ENCODE measurements at places on chromosomes 5 and 9.

- no peak for DNase-seq
Observed at GRCh38 chr5:92998456-92998855, 582.6 kb downstream of the NR2F1-AS1 start.

DNA sequence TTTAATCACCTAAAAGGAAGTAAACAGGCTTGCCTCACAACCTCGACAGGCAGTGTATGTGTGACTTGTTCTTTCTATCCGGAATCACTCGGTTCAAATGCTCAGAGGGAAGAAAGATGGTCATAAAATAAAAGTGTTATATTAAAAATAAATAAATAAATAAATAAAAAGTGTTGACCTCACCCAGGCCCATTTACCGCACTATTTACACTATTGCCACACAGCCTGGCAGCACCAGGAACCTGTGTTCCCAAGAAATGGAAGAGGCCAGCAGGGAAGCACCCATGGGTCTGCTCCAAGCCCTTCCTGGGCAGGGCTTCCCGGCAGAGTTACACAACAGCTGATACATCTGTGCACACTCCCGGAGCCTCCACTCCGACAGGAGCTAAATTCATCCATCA lies 127.9 kb downstream of the EFNA5 start:
- DNase-seq: no peak

DNA sequence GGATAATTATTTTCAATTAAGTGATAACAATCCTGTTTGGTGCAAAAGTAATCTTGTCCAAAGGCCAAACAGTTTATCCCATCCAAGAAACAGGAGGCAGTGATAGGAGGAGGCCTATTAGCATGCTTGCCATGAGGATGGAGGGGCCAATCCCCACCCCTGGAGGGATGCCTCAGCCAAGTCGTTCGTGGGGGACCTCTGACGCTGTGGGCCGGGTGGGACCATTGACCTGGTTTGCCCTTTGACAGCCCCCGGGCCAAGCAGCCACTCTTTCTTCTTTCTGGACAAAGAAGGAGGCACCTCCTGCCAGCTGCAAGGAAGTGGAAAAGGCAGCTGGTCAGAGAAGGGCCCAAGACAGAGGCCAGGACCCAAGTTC lies 39.5 kb upstream of the GRHPR start:
- DNase-seq: no peak

DNA sequence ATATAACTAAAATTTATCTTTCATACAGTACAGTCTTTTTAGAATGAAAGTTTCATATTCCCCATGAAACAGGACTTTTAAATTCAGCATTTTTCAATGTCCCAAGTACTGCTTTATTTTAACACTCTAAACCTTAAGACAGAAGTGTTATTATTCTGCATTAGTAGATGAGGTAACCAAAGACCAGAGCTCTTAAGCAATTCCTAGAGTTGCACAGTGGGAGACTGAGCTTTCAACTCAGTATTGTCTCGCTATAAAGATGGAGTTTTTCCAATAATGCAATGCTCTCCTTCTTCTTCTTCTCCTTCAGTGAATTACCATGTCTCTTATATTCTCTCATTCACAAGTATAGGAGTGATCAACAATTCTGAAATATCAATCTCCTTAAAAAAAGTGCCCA lies 479.7 kb downstream of the CETN3 start:
- DNase-seq: no peak

GRCh38 chr9:98793031-98793430 lies 3.3 kb downstream of the ANKS6 start:
- no peak for DNase-seq

- DNase-seq: no peak
Observed at GRCh38 chr9:35909687-35910612, 660 bp downstream of the SPAAR start.

DNA sequence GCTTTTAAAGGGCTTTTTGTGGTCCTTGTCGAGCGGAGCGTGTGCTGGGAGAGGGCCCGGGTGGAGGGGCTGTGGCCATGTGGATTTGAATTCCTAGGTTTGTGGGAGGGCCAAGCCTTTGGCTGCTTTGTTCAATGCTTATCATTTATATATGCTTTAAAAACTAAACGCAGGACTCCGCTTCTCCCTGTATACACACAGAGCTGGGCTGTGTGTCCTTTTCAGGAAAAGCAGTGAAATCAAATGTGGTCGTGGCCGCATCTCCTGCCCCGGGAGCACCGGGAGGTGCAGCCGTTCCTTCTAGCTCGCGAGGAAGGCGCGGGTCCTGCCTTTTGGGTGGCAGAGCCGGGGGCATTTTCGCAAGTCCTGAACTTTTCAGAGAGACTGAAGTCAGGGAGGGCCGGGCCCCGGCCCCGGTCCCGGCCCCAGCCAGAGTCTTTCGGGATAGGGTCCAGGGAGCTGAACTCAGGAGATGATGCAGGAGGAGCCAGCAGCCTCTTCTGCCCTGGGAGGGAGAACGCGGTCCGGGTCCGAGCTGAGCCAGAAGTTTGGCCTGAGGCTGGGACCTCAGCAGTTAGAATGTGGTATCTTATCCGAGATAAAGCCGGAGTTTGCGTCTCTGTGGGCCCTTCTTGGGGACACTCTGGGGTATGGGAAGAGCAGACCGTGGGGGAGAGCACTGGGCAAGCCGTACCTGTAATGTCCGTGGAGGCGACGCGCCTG lies 158.8 kb downstream of the C9orf152 start:
- DNase-seq: no peak

DNA sequence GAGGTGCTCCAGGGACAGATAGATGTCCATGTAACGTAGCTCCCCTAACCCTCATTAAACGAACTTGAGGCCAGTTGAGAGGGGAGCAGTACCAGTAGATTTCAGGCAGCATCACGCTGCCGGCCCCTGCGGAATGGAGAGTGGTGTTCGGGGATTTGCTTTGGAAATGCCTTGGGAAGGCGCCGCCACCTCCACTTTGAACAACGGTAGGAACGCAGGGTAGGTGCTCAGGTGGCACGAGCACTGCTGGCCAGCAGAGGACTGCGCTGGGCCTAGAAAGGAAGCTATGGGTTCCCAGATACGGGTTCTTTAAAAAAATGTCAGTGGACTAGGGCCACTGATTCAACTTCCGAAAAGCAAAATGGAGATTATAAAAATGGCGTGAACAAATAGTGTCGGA lies 271.8 kb downstream of the FANCC start:
- DNase-seq: no peak

- DNase-seq: no peak
Observed at GRCh38 chr5:82620957-82621600, 342.9 kb upstream of the RPS23 start.

- DNase-seq: no peak
Observed at GRCh38 chr9:4566806-4567205, 76.5 kb downstream of the SLC1A1 start.

DNA sequence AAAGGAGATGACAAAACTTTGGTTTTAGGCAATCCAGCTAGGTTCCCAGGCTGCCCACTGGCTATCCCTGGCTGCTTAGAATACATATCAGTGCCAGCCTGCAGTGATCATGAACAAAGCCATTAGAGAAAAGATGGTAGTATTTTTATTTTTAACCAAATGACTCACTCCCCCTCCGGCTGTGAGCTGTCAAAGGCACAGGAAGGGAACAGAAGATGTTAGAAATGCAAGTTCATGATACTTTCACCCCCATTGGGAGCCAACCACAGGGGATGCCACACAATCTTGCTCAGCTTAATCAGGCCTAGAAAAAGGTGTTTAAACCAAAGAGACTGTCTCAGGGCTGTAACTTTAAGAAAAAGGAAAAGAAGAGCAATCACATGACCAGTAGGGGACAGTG lies 70.3 kb upstream of the ASTN2 start:
- no peak for DNase-seq

DNA sequence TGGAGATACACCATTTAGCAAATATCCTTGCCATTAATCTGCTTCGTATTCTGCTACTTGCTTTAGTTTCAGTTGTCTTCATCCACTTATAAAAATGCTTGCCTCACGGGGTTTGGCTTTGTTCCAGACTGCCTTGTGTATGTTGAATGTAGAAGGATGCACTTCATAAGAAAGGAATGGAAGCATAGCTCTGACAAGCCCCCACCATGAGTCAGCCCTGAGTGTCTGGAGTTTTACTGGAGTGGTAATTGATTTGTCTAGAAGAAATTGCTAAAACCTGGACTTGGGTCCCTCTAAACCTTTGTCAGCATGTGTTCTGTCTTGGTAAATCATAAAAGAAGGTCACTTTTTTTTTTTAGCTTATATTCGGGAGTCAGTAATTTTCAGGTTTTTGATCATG lies 4.6 kb downstream of the TEX48 start:
- no peak for DNase-seq

DNA sequence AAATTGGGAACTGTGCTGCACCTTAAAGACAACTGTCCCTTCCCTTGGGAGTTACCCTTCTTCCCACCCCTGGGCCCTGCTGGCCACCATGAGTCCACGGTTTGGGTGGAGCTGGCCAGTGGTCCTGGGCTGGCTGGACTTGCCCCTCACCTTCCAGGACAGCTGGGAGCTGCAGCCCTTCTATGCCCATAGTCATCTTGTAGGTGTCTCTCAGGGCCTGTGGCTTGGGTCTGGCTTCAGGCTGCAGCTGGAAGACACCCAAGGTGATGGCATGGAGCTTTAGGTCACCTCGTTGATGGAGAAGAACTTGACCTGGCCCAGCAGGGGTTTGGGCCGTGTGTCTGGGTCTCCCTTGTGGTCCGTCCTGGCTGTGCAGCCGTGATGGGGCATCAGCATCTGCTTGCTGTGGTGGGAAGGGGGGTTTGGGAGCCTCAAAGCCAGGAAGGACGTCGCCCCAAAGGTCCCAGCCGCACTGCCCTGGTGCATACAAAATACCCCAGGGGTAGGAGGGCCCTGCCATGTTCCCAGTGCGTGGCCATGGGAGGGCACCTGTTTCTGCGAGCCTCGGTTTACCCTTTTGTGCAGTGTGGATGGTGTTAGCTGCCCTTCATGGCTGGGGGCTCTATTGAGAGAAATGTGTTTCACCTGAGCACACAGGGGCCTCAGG lies 8.9 kb downstream of the WNK2 start:
- DNase-seq: no peak

DNA sequence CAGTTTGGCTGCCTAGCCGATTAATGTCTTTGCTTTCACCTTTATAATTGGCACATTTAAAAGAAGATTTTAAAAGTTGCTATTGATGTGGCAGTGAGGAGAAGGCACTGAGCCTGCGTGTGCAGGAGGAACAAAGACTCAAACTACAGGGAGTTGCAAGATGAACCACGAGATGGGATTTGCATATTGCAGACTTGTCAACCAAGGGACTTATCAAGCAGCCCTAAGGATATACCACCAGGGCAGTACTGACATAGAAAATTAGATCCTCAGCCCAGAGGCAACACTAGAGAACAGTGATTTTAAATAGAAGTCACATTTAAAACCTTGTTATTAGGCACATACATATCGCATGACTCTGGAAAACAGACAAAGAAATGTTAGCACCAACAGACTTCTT lies 342.6 kb downstream of the GLIS3 start:
- no peak for DNase-seq

DNA sequence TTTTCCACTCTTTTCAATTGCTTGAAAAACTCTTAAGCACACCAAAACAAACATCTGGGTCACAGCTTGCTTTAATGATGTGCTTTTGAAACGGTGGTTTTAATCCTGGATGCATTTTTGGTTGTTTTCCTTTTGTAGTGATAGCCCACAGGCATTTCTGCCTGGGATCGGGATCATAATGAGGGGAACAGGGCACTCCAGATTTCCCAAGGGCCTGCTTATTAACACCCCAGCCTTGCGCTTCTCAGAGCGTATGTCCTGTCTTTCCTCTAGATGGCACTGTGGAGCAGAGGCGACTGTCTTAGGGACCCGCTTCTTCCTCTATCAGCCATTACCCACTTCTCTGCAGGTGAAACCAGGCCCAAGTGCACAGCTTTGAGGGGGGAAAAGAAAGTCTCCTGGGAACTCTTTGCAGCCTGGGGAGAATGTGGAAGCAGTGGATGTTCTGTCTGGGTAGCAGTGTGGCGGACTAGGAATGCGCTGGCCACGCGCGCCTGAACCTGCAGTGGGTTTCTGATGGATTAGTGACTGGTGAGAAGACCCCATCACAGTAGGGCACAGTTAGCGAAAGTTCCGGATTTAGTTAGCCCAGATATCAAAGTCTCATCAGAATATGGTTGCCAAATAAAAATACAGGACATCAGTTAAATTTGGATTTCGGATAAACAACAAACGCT lies 190.1 kb downstream of the GNA14 start:
- DNase-seq: peak; percentile 45

DNA sequence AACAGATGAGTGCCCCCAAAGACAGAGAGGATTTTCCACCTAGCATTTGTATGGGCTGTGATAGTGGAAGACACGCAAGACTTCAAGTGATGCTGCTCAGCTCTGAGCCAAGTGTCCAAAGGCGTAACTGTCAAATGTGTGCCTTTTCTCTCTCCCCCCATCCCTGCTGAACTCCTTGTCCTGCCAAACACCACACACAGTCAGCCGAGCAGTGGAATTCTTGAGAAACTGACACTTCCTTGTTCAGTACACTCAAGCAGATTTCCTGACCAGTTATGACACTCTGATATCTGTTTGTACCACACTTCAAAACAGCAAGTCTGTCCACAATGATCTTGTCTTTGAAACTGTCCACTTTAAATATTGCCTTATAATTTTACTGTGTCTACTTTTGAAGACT lies 166.4 kb downstream of the PIK3R1 start:
- DNase-seq: no peak

DNA sequence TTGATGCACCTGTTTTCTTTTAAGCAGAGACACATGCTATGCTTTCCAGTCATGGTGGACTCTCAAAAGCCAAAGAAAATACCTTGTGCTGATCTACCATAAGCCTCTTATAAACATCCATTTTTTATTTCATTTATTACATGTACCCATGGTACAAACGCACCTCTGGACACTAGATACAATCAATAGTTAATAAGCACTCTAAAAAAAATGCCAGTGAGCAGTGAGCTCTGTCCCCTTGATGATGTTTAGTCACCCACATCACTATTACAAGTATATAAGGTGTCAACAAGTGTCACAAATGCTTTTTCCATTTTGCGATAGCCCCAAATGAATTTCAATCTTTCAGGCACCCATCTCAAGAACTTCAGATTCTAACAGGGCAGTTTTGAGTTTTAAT lies 5.9 kb downstream of the KLF4 start:
- DNase-seq: no peak

DNA sequence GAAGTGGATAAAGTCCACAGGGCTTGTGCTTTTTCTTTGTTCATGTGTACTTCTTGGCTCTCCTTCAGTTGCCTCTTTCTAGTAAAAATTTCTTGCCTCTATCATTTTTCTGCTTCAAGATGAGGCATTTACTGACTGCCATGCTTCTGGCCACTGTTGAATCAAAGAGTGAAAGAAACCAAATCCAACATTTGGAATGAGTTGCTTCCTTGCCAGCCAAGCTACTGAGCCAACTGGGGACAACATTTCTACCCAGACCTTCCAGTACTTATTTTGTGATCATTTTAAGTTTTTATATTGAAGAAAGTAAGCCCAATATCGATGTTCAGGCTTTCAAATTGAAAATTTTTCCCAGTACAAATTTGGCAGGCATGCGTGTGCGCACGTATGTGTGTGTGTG lies 73.2 kb downstream of the SNCAIP start:
- DNase-seq: no peak

- DNase-seq: peak; percentile 47
Observed at GRCh38 chr5:141691867-141692532, 10.0 kb upstream of the ARAP3 start.

- no peak for DNase-seq
Observed at GRCh38 chr5:79845448-79846197, 145.4 kb downstream of the MTX3 start.

- no peak for DNase-seq
Observed at GRCh38 chr9:79801459-79801858, 229.7 kb downstream of the TLE4 start.

All from substantia nigra (tissue), 51 donors.